ENCODE measurements at places on chromosomes 16 and 17.
A peak's percentile ranks its signal among the peaks of the same experiment; 100 is the strongest.

GRCh38 chr16:12319428-12320035 lies 343.0 kb downstream of the SNX29 start:
- DNase-seq, result no peak

- DNase-seq, result no peak
Observed at GRCh38 chr16:66308096-66308495, 58.4 kb upstream of the CDH5 start.

DNA sequence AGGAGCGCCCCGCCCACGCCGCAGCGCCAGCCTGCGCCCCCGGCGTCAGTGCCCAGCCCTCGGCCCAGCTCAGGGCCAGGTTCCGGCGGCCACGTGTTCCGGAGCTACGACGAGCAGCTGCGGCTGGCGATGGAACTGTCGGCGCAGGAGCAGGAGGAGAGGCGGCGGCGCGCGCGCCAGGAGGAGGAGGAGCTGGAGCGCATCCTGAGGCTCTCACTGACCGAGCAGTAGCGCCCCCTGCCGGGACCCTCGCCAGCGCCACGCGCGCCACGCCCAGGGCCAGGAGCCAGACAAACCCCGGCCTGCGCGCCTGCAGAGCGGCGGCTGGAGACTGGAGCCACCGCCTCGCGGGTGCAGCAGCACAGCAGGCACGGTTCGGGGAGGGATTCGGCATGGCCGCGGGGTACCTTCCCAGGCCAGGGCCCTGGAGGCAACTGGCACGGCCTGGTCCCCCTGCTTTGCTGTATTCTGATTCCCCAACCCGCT lies 9.3 kb downstream of the CORO6 start:
- peak; percentile 89 for DNase-seq

DNA sequence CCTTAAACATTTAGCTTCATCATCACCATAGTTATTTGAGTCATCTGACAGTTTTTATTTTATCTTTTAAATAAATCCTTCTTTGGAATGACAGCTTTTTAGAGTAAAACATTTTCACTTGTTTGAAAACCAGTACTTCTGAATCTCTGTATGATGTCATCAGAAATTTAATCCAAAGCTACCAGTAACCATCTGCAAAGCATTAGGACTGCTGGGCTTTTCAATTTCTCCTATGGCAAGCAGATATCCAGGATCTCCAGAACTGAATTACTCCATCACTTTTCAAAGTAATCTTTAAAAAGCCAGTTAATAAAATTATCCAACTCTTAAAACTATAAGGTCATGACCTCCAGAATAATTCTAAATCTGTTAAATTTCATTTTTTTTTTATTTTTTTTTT lies 51.5 kb downstream of the CHCT1 start:
- DNase-seq, result no peak

DNA sequence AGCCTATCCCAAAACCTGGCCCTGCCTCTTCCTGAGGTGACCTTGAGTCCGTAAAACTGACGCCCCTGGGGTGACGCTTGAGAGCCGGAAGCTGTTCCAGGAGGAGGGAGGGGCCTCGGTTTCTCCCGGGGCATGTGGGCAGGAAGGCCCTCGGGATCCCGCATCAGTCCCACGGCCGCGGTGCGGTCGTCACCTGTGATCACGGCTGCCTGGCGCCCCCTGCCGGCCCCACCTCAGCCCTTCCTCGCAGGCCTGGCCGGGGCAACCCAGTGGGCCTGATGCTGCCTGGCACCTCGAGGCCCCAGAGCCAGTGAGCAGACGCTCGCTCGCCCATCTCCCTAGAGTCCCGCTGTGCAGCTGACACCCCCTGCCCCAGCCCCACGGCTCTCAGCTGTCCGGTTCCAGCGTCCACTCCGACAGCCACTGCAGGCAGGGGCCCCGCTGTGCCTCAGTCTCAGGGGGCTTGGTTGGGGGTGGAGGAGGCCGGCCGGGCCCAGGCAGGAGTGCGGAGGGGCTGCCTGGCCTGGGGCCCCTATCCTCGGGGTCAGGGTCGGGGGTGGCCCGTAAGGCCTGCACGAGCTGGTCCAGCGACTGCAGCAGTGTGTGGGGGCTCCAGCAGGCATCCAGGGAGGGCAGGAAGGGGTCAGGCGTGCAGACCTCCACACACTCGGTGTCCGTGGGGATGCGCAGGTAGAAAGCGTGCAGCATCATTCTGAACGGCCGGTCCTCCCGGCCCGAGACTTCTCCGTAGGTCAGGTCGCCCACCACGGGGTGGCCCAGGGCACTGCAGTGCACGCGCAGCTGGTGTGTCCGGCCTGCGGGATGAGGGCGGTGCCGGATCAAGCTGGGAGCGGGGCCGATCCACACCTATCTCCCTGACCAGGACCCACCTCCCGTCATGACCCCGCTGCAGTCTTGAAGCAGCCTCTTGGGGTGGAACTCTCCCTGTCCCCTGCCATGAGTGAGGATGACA lies 2.3 kb downstream of the RPUSD1 start:
- peak; percentile 62 for DNase-seq

DNA sequence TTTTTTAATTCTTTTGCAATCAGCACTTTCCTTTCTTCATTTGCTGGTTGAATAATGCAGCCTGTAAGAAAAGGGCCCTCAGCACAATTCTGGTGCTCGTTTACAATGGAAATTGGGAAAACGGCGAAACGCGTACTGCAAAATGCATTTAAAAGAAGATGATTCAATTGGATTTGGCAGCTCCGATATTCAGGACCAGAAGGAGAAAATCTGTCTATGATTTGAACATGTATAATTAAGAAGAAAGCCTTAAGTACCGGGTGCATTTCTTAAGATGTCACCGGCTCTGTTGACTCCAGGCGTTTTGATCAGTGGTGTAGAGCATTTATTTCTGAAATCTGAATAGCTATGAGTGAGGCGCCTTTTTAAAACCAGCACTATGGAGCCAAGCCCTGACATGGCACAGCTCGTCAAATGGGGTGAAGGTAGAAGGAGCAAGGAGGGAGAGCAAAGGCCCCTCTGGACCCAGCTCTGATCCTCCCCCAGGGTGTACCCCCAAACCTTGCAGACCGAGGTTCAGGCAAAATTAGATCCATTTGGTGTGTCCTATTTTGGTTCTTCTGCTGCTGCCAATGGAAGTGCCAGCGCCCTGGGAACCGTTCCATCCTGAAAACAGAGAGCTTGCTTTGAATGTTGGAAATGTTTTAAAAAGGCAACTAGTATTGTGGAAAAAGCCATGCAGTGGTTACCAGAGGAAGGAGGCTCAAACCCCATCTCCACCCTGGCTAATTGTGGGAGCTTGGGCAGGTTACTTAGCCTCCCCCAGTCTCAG lies 161.4 kb upstream of the RPL38 start:
- no peak for DNase-seq

DNA sequence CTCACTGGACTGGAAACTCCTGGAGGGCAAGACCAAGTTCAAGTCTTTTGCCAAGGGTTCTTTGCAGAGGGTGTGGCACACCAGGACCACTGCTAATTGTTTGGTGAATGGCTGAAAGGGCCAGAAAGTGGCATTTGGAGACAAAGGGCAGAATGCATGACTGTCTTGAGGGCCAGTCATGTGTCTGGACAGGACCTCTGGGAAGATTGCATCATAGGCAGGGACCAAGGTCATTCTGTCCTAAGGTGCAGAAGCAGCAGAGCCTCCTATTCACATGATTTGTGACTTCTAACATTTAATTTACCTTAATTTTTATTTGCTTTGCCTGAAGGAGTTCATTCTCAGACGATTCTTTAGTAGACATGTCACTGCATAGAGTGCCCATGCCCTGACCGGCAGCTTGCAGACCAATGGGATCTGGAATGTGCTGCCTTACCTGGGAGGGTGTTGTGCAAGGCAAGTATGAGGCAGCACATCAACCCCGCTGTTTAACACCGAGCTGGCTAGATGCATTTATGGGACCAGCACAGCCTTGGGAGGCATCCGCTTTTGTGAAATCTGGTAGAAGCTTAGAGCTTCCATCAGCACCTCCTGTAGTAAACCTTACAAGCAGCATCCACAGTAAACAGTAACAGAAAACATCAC lies 62.3 kb upstream of the MAF start:
- DNase-seq, result no peak

GRCh38 chr16:50153596-50154419 lies 702 bp downstream of the TENT4B start:
- DNase-seq, result no peak

GRCh38 chr17:15483431-15483830 lies 16.0 kb upstream of the CDRT4 start:
- DNase-seq, result no peak

DNA sequence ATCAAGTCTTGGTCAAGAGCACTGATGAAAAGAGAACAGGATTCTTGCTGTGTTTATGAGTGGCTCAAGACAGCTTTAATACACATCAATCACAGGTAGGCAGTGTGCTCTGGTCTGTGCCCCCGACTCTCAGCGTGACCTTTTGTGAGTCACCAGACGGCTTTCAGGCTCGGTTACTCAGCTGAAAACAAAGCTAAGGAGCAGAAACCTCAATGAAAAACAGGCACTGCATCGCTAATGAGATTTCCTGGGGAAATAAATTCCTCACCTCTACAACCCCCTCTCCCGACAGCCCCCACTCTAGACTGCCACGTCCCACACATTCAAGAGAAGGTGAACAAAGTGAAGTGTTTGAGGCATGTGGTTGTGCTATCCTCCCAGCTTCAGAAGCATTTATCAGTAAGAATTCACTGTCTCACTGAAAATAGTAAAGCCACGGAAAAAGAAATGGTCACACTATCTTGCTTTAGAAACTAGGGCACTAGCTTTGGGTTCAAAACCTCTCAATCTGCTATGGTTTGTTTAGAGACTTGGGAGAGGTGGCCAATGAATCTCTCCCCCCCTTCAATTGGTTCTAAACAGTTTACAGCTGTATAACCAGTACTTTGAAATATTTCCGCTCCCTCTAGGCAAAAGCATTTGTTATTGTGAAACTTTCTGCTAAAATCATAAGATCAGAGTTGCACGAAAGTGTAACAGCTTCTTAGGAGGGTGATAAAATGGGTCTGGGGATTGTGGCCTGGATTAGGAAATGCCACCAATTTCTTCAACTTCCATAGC lies 199.5 kb upstream of the PMFBP1 start:
- no peak for DNase-seq

- DNase-seq, result no peak
Observed at GRCh38 chr17:17572010-17572785, 19.3 kb downstream of the PEMT start.

GRCh38 chr17:78257810-78258322 lies 26.4 kb downstream of the TMEM235 start:
- no peak for DNase-seq

DNA sequence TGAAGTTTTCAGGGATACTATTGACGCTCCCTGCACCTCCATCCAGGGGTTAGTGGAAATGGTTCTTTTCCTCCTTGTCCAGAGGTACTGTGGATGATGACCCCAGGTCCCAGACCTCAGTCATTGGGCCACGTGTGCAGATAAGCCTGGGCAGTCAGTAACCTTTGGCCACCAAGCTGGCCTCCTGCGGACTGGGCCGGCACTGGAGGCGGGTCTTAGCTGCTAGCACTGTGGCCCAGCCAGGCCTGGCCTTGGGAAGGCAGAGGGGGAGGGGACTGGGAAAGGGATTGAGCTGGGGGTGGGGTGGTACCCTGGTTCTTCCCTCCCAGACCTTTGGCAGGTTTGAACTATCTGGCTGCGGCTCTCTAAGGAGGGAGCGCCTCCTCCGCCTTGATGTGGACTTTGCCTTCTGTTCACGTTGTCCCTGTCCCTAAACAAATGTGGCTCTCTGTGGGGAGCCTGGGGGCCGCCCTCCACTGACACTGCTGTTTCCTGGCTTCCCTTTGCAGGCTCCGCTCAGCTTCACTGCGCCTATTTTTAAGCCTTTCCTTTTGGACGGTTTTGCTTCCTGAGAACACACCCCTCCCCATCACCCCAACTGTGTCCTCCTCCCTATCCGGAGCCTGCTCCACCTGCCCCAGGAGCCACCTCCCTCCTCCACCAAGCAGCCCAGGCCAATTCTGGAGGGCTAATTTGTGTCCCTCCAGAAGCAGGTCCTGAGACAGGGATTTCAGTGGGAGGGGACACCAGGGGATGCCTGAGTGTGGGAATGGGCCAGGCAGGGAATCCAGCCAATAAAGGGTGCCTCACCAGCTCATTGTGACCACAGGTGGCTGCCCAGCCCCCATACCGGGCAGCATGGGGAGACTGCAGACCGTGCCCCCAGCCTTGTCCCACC lies 251.9 kb downstream of the SEC14L1 start:
- no peak for DNase-seq

DNA sequence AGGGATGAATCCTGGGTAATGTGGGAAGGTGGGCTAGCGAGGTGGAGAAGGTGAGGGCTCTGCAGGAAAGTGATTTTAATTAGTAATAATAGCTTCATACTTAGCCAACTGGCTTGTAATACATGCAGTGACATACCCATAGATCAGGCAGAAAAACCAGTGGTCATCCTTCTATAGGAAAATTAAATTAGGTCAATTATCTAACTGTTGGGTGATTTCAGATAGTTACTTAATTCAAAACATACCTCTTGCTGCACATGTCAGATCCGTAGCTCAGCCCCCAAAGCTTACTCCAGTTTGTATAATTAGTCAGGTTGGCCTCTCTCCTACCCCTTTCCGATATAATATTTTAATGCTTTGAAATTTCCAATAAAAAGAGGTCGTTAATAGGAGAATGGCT lies 137.0 kb downstream of the TMEM114 start:
- no peak for DNase-seq

DNA sequence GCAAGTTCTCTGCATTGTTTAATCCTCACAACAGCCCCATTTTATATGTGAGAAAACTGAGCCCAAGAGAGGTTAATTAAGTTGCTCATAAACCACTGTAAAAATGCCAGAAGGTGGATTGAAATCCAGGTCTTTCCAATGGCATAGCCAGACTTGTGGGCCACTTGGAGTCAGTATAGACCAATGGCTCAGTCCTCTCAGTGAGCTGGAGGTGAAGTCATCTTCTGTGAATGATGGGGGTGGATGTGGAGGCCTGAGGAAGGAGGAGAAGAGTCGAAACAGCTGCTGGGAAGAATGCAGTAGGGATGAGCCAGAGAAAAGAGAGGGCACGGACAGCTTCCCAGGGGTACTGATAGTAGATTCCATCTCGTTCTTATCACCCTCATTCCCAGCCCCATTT lies 213.4 kb downstream of the SOX9 start:
- no peak for DNase-seq

- peak; percentile 51 for DNase-seq
Observed at GRCh38 chr17:63445571-63445953, 544 bp downstream of the CYB561 start.

DNA sequence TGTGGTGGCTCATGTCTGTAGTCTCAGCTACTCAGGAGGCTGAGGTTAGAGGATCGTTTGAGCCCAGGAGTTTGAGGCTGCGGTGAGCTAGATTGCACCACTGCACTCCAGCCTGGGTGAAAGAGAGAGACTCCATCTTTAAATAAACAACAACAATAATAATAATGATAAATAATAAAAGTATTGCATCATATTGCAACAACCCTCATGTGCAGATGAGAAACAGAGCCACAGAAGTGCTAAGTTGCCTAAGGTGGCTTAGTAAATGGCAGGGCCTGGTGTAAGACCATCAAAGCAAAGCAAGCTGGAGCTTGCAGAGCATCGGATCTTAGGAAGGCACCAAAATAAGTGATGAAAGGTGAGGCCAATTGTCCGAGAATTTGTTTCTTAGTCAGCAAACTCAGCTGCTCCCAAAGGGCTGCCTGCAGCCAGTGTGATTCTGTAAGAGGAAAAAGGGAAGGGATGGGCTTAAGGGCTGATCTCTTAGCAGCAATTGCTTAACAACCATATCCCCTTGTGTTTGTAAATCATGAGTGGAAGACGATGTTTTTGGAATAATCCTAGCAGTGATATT lies 45.3 kb upstream of the HS3ST3A1 start:
- DNase-seq, result no peak
